CD4-positive, alpha-beta T cell treated with Interleukin-2 at 100 ng/mL for 4 hours (primary cell): ENCODE measurements at places on chromosomes 12 and 14.

- no peak for DNase-seq
These were observed 365 bp upstream of the TPI1 start for GRCh38 chr12:6866920-6867412.

- DNase-seq = no peak
These were observed 79.5 kb downstream of the EGLN3 start for GRCh38 chr14:33871394-33871793.

- DNase-seq = peak; percentile 28
These were observed at the start of gene SLC22A17 for GRCh38 chr14:23352506-23353432. Gene SLC22A17 (minus strand): TSS chr14:23352887.

- no peak for DNase-seq
These were observed 19.0 kb downstream of the ADAM20 start for GRCh38 chr14:70515811-70516210.

DNA sequence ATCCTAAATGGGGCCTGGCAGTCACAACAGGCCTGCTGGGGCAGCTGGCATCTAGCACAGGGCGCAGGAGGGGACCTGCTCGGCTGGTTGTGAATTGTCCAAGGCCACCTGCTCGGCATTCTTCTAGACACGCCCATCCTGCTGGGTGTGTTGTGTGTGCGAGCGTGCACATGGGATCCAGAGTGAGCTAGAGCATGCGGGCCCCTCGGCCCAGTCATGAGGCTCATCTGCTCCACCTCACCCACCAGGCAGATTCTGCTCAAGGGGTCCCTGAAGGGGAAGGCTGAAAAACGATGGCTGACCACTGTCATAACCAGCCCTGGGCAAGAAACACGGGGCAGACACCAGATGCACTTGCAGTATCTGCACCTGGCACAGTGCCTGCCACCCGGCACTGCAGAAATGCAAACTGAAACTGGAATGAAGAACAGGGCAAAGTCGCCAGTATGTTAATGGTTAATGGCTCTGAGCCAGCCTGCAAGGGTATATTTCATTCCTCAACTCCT lies 31.8 kb downstream of the MAX start:
- no peak for DNase-seq

GRCh38 chr14:91118511-91119068 lies 4.7 kb downstream of the DGLUCY start:
- DNase-seq = no peak

DNA sequence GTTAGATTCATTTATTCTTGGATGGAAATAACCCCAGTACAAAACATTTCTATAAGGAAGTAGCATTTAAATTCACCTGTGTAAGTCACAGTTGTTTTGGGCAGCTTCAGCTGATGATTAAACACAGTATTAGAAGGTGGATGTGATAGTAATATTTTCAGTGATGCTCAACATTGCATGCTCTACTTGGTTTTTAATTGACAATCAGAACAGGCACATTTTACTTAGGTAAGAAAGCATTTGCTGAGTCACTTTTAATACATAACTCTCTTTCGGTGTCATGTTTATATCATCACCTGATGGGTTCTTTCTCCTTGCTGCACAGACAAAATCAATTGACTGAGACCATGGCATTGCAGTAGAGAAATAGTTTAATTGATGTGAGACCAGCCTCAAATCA lies 80.7 kb downstream of the CMAS start:
- DNase-seq = no peak
